ENCODE measurements at places on chromosomes 16 and 17.

DNA sequence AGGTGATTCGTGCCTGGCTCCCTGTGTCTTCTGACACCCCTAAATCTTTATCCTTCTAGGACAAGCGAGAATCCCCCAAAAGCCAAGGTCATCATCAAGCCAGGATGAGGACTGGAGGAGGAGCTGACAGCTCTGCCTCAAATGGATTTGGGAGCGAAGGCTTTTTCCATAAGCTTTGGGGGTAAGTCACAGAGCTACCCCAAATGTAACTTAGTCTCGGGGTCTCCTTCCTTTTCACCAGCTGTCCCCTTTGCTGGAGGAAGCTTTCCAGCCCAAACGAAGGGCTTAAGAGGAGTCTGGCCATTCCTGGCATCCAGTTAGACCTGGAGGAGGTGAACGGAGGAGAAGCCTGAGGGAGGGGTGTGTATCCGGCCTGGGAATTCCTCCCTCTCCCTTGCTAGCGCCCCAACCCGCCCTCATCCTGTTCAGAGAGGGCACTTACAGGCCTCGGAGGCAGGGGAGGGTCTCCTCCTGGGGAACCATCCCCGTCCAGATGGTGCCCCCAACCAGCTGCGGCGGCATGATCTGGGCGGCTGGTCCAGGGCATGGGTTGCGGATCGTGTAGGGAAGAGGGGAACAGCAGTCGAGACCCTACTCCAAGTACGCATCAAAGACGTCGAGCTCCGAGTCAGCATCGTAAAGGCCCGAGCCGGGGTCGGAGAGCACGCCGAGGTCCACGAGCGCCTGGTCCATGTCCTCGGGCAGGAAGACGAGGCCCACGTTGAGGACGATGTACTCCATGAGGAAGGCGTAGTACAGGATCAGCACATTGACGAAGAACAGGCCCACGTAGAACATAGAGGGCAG lies 938 bp downstream of the DEXI start:
- DNase-seq = no peak

DNA sequence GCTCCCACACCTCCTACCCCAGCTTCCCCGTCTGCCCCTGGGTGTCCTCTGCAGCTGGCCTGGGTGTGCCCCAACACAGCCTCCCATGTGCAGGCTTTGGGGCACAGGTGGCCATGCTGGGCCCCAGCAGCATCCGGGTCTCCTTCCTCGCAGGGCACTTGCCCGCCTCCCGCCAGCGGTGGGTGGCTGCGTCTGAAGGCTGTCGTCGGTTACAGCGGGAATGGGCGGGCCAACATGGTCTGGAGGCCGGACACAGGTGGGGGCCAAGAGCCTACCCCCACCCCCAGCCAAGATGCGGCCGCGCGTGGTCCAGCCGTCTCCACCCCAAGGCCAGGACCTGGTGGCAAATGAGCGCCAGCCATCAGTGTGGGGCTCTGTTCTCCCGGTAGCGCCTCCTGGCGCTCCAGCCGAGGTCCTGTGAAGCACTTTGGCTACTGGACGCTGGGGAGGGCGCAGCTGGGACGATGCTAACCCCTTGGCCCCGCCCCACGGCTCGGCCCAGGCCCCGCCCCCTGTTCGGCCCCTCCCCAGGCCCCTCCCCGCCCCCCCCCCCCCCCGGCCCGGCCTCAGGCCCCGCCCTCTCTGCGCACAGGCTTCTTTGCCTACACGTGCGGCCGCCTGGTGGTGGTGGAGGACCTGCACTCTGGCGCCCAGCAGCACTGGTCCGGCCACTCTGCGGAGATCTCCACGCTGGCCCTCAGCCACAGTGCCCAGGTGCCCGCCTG lies 7.3 kb upstream of the RHOT2 start:
- peak; percentile 72 for DNase-seq

DNA sequence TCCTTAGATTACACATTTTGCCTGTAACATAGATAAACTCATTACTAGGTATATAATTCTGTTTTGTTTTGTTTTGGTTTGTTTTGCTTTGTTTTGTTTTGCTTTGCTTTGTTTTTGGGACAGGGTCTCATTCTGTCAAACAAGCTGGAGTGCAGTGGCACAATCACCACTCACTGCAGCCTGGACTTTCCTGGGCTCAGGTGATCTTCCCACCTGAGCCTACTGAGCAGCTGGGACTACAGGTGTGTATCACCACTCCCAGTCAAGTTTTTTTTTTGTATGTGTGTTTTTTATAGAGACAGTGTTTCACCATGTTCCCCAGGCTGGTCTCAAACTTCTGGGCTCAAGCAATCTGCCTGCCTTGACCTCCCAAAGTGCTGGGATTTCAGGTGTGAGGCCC lies 1.3 kb upstream of the CCL4L2 start:
- DNase-seq = no peak

- DNase-seq = no peak
Observed at GRCh38 chr16:2003231-2003826, 6.3 kb downstream of the ZNF598 start.

DNA sequence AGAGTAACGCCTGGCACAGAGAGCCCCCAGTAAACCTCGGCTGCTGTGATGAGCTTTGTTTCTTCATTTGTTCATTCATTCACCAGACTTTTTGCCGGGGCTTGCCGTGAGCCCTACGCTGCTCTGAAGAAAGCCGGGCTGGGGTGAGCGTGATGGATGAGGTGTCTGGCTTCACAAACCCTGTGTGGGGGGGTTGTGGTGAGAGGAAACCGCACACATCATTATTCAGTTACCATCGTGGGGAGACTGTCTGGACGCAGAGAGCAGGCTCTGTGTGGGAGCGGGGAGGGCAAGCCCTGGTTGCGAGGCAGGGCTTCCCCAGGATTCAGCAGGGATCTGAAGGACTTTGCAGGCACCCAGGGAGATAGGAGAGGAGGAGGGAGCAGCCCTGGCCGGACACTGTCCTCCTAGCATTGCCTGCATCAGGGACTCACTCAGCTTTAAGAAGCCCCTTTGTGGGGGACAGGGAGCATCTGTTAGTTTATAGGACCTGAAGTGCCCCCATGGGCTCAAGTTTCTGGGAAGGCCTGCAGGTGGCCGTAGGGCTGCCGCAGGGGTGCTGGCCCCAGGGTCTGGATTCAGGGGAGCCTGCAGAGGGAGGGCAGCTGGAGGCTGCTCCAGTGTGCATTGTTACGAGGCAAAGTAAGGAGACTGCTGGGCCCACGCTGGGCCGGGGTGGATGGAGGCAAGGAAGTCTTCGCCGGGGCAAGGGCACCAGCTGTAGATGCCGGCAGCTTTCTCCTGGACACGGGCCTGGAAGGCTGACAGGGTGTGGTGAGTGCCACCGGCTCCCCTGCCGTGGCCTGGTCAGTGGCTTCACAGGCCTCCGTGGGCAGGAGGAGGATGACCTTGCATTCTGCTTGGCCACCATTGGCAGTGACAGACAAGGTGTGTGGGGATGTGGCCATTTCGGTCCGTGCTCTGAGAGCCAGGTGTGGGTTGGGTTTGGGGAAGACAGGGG lies 334.5 kb downstream of the SEC14L1 start:
- DNase-seq = no peak

- DNase-seq = no peak
Observed at GRCh38 chr17:65557349-65558310, 3.8 kb downstream of the AXIN2 start.

- DNase-seq = no peak
Observed at GRCh38 chr17:81515530-81516041, 3.0 kb upstream of the ACTG1 start.
